H1 (cell line): ENCODE measurements at places on chromosomes 6 and 20. TPM values are rescaled to one million over a fixed set of nuclear protein-coding genes. Genes with fewer than 3 reads are reported as not detected.

- H3K27ac ChIP-seq: no peak overlapping the region
- H3K36me3 ChIP-seq: no peaks in the 10 kb centered on the region
- no peaks in the 10 kb centered on the region for H3K4me1 ChIP-seq
- no peak for DNase-seq
- H3K4me3 ChIP-seq: no peak overlapping the region
- H3K27me3 ChIP-seq: no peaks in the 10 kb centered on the region
Measured at GRCh38 chr6:93516441-93516840, 97.1 kb upstream of the EPHA7 start.

DNA sequence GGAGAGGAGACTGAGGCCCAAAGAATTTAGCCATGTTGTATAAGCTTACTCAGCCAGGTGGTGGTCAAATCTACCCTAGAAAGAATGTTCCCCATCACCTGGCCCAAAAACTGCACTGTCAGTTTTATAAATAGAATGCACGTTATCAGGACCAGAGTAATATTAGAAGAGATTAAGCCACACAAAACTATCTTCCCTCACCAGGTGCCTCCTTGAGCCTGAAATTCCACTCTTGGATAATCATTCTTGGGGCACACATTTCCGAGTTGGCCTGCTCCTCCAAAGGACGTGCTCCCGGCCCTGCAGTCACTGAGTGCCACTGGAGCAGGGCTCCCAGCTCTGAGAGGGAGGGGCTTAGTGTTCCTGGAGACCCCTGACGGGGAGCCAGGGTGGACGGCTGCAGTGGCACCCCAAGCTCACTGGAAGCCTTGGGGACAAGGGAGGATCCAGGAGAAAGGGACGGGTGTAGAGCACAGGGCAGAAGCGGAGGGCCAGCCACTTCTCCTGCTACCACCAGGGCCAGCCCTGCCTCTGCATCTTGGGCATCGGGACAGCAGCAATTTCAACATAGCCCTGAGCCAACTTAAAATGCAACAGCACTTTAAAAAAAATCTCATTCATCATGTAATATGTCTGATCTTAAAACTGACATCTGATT, 160.8 kb upstream of the QKI start:
- no peaks in the 10 kb centered on the region for H3K4me1 ChIP-seq
- no peak for DNase-seq
- no peak overlapping the region for H3K4me3 ChIP-seq
- no peaks in the 10 kb centered on the region for H3K36me3 ChIP-seq

DNA sequence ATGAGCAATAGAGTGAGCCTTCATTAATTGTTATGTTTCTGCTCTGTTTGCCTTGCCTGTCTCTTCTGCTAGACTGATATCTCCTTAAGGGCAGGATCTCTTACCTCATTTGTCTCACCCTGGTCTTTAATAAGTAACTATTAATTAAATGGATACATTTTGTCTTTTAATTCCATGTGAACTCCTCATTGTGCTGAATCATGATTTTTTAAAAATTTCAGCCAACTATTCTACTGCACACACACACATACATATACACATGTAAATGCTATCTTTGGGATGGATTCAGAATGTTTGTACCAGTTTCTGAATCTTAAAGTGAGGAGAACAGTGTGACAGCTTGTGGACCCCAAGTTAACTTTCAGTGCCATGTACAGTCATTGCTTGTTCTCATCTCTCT, 731.1 kb upstream of the MAP3K7 start:
- no peaks in the 10 kb centered on the region for H3K36me3 ChIP-seq
- no peak for DNase-seq
- no peak overlapping the region for H3K27ac ChIP-seq
- H3K4me1 ChIP-seq: no peaks in the 10 kb centered on the region

- H3K27ac ChIP-seq: no peak overlapping the region
- no peaks in the 10 kb centered on the region for H3K4me1 ChIP-seq
- H3K27me3 ChIP-seq: peaks cover 18% of the 10 kb centered on the region
Measured at GRCh38 chr6:56953597-56954402, 1.1 kb upstream of the BEND6 start.

- DNase-seq: no peak
- H3K27me3 ChIP-seq: no peaks in the 10 kb centered on the region; the same call in 1 of the 2 replicates
- no peaks in the 10 kb centered on the region for H3K36me3 ChIP-seq
- H3K4me3 ChIP-seq: no peak overlapping the region
- H3K27ac ChIP-seq: no peak overlapping the region
Measured at GRCh38 chr6:11263291-11263775, 30.9 kb upstream of the NEDD9 start.

DNA sequence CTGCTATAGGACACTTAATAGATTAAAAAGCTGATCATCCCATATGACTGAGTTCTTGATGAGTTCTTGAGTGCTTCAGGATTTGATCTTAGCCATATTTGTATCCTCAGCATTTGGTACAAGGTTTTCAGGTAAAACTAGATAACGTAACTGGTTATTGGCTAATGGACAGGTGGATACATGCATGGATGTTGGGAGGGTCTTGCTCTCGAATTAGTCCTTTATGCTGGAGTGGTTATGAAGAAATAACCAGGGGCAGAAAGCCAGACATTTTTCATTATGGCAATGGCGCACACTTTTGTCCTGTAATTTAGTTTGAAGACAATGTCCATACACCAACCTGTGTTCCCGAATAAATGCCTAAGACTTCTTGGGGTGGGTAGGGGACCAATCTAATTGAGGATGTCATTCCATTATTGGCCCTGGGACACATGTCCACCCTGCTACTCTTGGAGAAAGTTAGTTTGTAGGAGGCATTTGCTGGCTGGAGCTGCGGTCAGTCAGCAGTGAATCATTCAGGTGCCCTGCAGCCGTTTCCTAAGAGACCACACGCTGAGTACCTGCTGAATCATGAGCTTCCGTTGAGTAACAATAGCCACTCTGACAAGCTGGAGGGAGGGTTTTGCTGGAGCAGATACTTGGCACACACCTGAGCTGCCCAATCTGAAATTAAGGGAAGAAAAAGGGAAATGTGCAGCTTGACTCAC, 194.4 kb downstream of the FOXA2 start:
- no peak overlapping the region for H3K4me3 ChIP-seq
- H3K4me1 ChIP-seq: peaks cover 8% of the 10 kb centered on the region; the same call in 1 of the 2 replicates
- no peaks in the 10 kb centered on the region for H3K36me3 ChIP-seq
- H3K27ac ChIP-seq: no peak overlapping the region

GRCh38 chr6:95120984-95121383, 456.4 kb upstream of the MANEA start:
- DNase-seq: no peak
- no peaks in the 10 kb centered on the region for H3K36me3 ChIP-seq
- no peaks in the 10 kb centered on the region for H3K27me3 ChIP-seq
- no peak overlapping the region for H3K27ac ChIP-seq
- H3K4me3 ChIP-seq: no peak overlapping the region

- H3K4me1 ChIP-seq: no peaks in the 10 kb centered on the region
- no peaks in the 10 kb centered on the region for H3K27me3 ChIP-seq
- no peak overlapping the region for H3K4me3 ChIP-seq
- no peak for DNase-seq
Measured at GRCh38 chr6:81237226-81237625, 515.3 kb downstream of the TENT5A start.

- H3K4me1 ChIP-seq: no peaks in the 10 kb centered on the region
- no peak overlapping the region for H3K27ac ChIP-seq
- no peaks in the 10 kb centered on the region for H3K27me3 ChIP-seq
- DNase-seq: no peak
Measured at GRCh38 chr20:3183896-3184612, 10.7 kb upstream of the LZTS3 start.

DNA sequence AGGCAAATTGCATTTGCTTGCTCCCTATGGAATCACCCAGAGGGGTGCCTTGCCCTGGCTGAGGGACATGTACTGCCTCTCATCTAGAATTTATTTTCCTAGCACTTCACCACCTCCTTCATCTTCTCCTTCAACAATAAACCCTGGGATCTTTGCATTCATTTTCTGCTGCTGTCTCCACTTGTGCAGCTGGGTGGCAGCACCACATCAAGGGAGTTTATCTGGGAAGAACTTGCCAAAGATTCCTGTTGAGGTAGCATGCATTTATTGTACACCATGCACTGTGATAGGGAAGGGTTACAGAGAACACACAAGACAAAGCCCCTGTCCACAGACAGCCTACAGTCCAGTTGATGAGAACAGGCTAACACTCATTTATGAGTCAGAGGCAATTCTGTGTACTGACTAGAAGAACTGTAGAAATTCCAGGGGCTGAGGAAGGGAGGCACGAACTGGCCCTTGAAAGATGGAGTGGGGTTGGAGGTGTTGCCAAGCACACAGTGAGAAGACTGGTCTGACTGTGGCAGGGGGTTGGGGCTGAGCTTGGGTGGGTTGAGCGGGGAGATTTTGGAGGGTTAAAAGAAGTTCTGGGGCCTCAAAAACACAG, 17.5 kb downstream of the C20orf173 start:
- no peak for DNase-seq
- H3K27me3 ChIP-seq: no peaks in the 10 kb centered on the region
- H3K36me3 ChIP-seq: peaks cover 26% of the 10 kb centered on the region

DNA sequence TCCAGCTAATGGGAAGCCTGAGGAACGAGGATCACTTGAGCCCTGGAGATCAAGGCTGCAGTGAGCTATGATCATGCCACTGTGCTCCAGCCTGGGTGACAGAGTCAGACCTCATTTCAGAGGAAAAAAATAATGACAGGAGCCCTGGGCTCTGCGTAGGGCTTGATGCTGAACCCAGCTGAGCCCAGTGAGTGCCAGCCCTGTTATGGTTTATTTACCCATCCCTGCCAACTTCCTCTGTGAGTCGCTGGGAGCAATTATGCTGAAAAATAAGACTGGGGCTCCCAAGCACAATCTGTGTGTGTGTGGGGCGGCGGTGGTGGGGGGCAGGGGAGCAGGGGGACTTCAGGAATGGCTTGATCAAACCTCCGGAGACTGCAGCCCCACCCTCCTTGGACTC, 75.9 kb upstream of the PMEPA1 start:
- no peak overlapping the region for H3K4me3 ChIP-seq
- H3K27me3 ChIP-seq: no peaks in the 10 kb centered on the region
- no peak for DNase-seq
- no peaks in the 10 kb centered on the region for H3K4me1 ChIP-seq
- H3K36me3 ChIP-seq: no peaks in the 10 kb centered on the region

DNA sequence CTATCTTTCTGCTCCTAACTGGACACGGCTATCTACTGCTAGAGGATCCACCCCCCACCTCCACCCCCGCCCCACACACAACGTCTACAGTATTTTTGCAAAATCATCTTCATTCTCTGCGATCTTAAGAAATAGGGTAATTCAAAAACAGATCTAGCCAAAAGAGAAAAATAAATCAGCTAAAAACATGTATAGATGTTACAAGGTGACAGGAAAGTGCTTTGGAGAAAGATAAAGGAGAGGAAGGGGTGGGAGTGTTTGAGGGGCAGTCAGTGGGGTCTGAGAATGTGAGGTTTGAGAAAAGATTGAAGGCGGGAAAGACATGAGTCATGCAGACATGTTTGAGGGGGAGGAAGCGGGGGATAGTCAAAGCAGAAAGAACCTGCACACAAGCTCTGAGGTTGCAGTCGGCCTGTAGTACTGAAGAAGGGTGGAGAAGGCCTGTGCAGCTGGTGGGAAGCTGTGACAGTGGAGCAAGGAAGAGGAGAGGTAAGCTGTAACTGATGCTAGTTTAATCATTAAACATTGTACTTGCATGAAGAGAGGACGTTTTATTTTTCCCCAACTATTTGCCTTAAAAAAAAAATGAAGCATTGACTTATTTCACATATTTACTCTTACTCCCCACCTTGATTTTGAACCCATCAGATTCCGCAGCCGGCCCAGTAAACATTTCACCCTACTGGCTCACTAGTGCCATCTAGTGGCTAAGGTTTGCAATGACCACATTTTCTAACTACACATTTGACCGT, 332.6 kb downstream of the ADGRB3 start:
- peak; percentile 74 for DNase-seq
- H3K27me3 ChIP-seq: no peaks in the 10 kb centered on the region
- H3K27ac ChIP-seq: no peak overlapping the region
- H3K4me3 ChIP-seq: no peak overlapping the region
- no peaks in the 10 kb centered on the region for H3K36me3 ChIP-seq
- no peaks in the 10 kb centered on the region for H3K4me1 ChIP-seq

- no peak overlapping the region for H3K4me3 ChIP-seq
- H3K36me3 ChIP-seq: no peaks in the 10 kb centered on the region
- no peaks in the 10 kb centered on the region for H3K27me3 ChIP-seq
- H3K4me1 ChIP-seq: peaks cover 3% of the 10 kb centered on the region; the same call in 1 of the 2 replicates
- no peak overlapping the region for H3K27ac ChIP-seq
Measured at GRCh38 chr6:38117281-38117680, 297.8 kb downstream of the ZFAND3 start.

GRCh38 chr6:27873021-27873940, 38.9 kb downstream of the OR2B2 start:
- no peak for DNase-seq
- H3K36me3 ChIP-seq: no peaks in the 10 kb centered on the region
- H3K27ac ChIP-seq: peak overlapping the region; percentile 96
- no peaks in the 10 kb centered on the region for H3K27me3 ChIP-seq
- H3K4me3 ChIP-seq: peak overlapping the region; percentile 61

- no peak for DNase-seq
- H3K4me3 ChIP-seq: no peak overlapping the region
- no peaks in the 10 kb centered on the region for H3K27me3 ChIP-seq
- no peaks in the 10 kb centered on the region; the same call in 1 of the 2 replicates for H3K4me1 ChIP-seq
- H3K27ac ChIP-seq: no peak overlapping the region
- H3K36me3 ChIP-seq: no peaks in the 10 kb centered on the region
Measured at GRCh38 chr6:126643352-126643751, 303.4 kb downstream of the CENPW start.

DNA sequence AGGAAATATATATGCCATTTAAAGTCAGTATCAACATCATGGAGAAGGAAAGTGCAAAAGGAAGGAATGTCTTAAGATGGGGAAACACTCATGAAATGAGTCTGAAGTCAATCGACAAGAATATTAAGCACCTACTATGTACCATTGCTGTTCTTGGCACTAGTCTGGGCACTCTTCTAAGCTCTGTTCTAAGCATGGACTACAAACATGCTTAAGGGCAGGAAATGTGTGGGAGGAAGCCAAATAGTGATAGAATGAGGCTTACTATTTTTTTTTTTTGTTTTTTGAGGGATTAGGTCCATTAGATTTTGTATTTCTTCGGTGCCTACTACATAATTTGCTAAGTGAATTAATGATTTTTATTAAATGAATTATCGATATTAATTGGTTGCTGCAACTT, 83.8 kb upstream of the SUPT3H start:
- no peaks in the 10 kb centered on the region for H3K27me3 ChIP-seq
- H3K4me1 ChIP-seq: no peaks in the 10 kb centered on the region

C6orf58 gene
- total RNA-seq: not detected in 2 replicates

SSTR4 gene
- not detected in 2 replicates for total RNA-seq

CALHM6 gene
- total RNA-seq: 0.93 and 1.1 TPM in 2 replicates

TCP11 gene
- total RNA-seq: not detected in 2 replicates

METTL24 gene
- 0.39 and 0.44 TPM in 2 replicates for total RNA-seq

MED20 gene
- total RNA-seq: 38.7 and 42.9 TPM in 2 replicates

KIF3B gene
- total RNA-seq: 22.1 and 22.4 TPM in 2 replicates
